ENCODE measurements at places on chromosomes 2 and 18. TPM values are rescaled to one million over a fixed set of nuclear protein-coding genes. Genes with fewer than 3 reads are reported as not detected.

DSC2 gene
- 2.8 TPM for total RNA-seq

RUFY4 gene
- not detected for total RNA-seq

DNA sequence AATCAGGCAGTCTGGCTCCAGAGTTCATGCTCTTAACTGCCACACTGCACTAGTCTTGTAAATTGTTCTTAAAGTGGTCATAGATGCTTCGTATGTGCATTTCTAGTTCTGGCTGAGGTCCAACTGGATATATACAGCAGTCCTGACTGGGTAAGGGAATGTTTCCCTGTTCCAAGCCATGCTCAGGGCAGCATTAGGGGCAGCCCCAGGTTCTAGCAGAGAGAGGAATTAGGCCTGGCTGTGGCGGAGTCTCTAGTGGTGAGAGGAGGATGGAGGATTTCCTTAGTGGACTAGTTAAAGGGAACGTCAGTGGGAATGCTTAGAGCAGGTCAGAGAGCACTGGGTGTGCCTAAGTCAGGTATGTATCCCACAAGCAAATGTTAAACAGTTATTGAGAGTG, 28.0 kb downstream of the UBE2E3 start:
- DNase-seq = no peak

- DNase-seq = no peak
Measured at GRCh38 chr18:57845605-57846074, 42.5 kb upstream of the ATP8B1 start.

- DNase-seq = no peak
Measured at GRCh38 chr18:70349316-70349715, 60.5 kb downstream of the SOCS6 start.

DNA sequence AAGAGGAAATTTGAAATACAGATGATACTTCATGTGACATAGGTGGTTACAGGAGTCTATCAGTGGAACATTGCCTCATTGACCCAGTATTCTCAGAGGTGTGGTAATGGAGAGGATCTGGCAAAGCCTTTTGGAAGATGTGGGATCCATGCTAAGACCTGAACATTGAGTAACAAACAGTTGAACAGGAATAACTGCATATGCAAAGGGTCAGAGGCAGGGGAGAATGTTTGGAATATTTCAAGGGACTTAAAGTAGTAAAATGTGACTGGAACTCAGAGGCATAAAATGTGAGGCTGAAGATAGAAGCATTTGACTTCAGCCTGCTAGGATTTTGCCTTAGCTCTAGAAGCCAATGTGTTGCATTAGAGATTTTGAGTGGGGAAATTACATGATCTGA, 300.2 kb upstream of the ETAA1 start:
- no peak for DNase-seq

GRCh38 chr2:127528487-127528886, 2.2 kb upstream of the IWS1 start:
- DNase-seq = no peak

- DNase-seq = no peak
Measured at GRCh38 chr18:75927791-75928190, 500.3 kb upstream of the SMIM21 start.

GRCh38 chr2:17588031-17588430, 47.5 kb downstream of the VSNL1 start:
- DNase-seq = no peak

- DNase-seq = peak; percentile 22
Measured at GRCh38 chr2:151827564-151828142, 568 bp downstream of the ARL5A start.

GNAL gene
- total RNA-seq = 0.97 TPM

DNA sequence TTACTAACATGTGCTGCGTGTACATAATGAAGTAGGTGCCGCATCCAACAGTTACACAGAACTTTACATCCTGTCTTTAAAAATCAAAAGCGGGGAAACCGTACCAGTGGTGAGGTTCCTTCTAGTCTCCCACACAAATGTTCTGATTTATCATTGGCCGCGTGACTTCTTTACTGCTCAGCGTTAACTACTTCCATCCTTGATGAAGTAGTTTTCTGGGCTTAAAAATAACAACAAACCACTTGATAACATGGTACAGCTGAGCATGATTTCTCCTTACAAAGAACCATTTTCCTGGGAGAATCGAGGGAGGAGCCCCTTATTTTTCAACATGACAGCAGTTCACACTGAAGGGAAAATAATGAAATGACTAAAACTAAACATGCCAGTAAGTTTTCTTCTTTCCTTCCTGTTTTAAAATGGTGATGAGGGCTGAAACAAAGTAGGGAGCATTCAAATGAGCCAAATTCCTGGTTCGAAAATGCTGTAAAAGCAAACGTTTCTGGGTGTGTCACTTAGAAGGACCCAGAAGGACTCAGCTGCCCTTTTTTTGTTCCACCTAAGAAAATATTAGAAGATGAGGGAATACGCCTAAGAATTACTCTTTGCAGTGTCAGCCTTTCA, 9.9 kb downstream of the EMILIN2 start:
- DNase-seq = no peak

DNA sequence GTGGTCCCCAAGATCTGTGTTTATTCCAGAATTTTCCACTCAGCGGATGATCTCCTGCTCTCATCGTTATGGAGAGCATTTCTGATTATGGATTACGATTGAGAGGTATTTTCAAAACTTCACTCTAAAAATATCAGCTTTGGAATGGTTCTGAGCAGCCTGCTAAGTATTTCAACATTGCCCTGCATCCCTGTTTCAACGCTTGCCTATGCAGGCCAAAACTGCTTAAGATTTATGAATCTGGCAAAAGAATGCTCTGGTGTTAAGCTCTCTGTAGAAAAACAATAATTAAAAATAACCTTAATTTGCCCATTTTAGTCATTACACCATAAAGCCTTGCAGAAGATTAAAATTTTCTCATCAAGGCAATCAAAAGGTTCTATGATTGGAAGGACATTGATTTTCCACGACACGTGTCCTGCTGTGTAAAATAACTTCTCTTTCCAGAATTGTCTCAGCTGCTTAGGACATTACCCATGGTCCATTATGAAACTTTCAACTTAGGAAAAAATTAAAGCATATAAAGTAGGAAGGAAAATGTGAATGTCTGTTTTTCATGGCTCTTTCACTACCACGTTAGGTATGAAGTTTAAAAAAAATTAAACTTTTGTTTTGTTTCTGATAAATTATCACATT, 229.9 kb downstream of the ACKR3 start:
- DNase-seq = no peak

GRCh38 chr2:78654941-78655340, 370.6 kb upstream of the REG3G start:
- no peak for DNase-seq

GRCh38 chr2:217838409-217838831, 164.4 kb downstream of the TNS1 start:
- DNase-seq = no peak

GRCh38 chr2:69436596-69436937, 668 bp downstream of the NFU1 start:
- DNase-seq = no peak

DNA sequence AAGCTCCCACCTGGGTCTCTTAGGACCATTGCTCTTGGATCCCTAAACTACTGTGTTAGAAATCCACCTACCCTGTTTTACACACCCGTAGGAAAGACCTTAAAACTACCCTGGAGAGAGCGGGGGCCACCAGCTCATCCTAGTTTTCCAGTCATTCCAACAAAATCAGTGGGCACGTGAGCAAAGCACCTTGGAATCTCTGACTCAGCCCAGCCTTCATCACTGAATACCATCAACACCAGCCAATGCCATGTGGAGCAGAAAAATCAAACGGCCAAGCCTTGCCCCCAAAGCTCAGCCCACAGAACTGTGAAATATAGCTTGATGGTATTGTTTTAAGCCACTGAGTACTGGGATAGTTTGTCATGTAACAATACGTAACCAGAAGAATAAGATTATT, 449.7 kb upstream of the CHAC2 start:
- DNase-seq = no peak

SH3RF3 gene
- 3.0 TPM for total RNA-seq

DNA sequence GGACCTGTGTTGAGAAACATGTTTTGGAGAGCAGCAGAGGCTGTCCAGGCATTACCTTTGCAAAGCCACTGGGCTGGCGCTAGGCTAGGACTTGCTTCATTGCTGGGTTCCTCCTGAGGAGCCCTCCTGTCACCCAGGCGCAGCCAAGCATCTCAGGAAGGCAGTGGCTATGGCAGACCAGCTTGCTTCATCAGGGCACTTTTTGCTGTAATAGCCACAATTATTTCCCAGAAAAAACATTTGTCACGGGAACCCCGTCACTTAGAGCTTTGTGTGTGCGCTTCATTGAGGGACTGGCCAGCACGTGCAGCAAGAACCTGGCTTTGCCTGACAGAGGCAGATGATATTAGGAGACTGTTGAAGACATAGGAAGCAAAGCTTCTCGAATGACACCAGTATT, 36.4 kb downstream of the SLC20A1 start:
- DNase-seq = no peak

DNA sequence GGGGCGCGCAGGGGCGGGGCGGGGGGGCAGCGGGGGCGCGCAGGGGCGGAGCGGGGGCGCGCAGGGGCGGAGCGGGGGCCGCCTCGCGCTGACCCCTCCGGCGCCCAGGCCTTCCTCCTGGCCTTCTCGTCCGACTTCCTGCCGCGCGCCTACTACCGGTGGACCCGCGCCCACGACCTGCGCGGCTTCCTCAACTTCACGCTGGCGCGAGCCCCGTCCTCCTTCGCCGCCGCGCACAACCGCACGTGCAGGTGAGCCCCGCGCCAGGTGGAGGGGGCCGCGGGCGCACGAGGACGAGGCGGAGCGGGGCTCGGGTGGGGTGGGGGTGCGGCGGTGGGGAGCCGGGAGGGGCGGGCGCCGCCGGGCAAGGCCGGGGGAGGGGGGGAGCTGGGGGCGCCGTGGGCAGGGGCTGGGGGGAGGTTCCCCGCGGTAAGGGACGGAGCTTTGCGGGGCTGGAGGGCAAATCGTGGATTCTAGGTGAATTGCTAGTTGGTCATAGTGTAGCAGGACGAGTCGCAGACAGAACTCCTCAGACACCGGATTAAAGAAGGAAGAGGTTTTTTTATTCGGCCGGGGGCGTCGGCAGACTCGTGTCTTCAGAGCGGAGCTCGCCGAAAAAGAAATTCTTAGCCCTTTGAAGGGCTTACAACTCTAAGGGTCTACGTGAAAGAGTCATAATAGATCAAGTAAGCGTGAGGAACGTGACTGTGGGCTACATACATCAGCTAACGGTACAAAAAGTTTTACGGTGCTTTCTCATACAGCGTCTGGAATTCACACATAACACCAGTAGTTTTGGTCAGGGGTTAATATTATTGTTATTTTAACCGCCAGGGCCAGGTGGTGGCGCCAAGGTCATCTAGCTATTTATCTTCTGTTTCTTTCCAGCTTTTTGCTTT, 29.9 kb downstream of the ANO7 start:
- peak; percentile 65 for DNase-seq

GRCh38 chr2:182281276-182281675, 145.6 kb downstream of the PDE1A start:
- DNase-seq = no peak

DNA sequence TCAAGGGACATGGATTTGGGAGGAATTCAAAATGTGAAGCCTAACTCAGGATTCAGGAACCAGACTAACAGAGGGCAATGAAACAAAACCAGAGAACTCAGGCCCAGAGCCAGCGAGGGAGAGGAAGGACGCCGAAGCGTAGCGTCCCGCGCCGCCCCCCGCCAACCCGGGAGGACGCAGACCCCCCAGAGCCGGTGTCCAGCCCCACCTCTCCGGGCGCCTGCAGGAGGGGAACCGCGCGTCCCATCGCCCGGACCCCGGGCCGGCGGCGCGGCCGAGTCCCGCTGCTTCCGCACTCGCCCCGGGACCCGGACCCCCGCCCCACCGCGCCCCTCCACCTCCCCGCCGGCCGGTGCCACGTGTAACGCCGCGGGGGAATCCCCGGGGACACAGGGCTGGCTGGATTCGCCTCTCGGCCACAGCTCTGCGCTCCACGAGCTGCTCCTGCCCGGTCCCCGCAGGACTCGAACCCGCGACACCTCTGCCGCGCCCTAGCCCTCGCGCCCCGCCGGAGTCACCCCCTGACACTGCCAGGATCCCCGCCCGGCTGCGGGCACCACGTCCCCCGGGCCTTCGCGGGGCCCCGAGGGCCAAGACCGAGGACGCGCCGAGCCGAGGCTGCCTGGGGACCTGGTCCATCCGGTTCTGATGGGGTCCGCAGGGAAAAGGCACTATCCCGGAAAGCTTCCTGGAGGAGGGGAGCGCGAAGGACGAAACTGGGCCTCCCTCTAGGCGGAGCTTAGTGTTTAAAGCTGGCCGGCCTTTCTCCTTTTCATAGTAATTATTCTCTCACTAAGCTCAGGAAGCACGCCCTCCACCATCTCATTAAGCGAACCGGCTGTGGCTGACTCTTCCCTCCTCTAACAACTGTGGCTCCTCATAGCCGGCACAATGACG, 40.4 kb upstream of the FAM124B start:
- DNase-seq = peak; percentile 34

DNA sequence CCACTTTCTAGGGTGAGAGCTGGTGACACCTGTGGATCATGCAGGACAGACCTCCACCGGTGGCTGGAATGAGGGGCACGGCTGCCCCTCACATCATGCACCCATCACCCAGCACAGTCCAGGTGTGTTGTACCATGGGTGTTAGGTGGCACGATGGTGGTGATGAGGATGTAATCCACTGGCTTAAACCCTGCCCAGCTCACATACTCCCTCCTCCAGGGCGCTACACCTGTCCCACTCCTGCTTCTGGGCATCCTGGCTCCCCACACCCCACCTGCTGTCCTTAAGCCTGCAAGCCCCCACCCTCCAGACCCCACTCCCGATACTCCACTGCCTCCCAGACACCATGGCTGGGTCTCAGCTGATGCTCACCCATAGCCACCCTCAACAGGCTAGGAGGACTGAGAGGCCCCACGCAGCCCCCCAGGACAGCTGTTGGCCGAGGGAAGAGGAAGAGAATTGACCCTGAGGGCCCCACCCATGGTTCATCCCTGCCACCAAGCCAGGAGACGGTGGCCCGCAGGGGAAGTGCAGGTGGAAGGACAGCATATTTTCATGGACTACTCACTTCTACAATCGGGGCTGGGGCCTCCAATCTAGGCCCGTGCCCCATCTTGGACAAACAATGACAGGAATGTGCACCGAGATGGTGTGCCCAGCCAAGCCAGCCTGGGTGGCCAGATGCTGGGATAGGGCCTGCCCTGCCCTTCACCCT, 34.3 kb downstream of the MAL start:
- no peak for DNase-seq

DNA sequence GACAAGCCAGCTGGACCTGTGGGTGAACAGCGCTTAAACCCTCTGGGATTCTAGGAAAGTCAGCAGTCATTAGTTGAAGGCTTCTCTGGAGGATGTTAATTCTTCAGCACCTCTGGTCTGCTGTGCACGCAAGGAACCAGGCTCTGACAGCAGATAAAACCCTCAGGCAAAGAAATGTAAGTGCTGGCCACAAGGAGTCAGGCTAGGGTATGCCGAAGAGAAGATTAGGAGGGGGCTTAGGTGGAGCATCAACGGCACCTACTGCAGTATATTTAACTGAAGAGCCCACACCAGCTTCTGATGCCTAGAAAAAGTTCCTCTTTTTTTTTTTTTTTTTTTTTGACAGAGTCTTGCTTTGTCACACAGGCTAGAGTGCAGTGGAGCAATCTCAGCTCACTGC, 304.2 kb upstream of the MC4R start:
- DNase-seq = no peak
